Fibroblast of skin of back (primary cell): ENCODE measurements at places on chromosomes 4 and X.
A peak's percentile ranks its signal among the peaks of the same experiment; 100 is the strongest.

- peak; percentile 89 for DNase-seq
These were observed 85.0 kb downstream of the HPGD start for GRCh38 chr4:174437324-174437723.

DNA sequence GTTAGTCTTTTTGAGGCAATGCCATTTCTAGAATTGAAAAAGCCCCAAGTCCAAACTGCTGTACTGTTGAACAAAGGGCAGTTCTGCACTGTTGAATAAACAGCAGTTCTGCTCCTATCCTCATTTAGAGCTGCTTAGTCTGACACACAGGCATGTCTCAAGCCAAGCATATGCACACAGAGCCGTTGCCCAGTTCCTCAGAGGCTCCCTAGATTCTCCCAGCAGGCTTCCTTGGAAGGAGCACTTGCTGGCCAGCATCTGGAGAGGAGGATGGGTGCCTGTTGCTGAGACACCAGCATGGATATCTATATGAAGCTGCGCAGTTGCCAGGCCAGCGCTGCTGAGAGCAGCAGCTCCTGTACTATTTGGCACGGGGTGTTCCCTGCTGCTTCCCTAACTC, 138.3 kb upstream of the USP38 start:
- no peak for DNase-seq

- DNase-seq, result peak; percentile 35
These were observed 1180.8 kb upstream of the PABPC4L start for GRCh38 chr4:135382280-135382959.

- no peak for DNase-seq
These were observed 46.9 kb downstream of the ATP10D start for GRCh38 chr4:47531954-47532321.

- DNase-seq, result no peak
These were observed 42.9 kb upstream of the DDX60 start for GRCh38 chr4:168361365-168362024.

GRCh38 chrX:54810532-54810931, 3.0 kb downstream of the MAGED2 start:
- DNase-seq, result no peak

DNA sequence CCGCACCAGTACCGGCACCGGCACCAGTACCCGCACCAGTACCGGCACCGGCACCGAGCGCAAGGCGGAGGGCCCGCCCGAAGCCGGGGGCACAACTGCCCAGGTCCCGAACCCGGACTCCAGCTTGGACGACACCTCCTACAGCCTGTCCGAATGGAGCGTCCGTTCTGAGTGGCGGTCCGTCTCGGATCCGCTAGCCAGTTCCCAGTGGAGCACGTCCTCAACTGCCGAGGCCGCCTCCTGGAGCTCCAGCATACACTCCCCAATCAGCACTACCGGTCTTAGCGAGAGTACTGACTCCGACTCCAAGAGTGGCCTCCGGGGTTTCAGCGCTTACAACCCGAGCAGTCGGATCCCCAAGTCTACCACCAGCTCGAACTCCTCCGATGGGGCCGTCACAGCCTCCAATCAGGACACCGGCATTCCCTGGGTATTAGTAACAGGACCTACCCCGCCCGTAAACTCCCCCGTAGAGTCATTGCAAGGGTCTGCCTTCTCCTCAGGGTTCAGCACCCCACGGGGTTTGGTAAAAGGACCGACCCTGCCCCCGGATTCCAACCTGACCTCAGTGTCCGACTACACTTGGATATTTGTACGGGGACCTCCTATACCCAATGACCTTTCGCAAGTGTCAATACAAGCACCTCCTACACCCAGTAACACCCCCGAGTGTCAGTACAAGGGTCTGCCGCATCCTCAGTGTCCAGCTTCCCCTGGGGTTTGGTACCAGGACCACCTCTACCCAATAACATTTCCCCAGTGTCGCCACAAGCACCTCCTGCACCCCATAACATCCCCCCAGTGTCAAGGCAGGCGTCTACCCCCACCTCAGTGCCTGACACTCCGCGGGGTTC, 721 bp upstream of the MAOA start:
- peak; percentile 44 for DNase-seq

GRCh38 chr4:64715741-64716140, 306.5 kb upstream of the TECRL start:
- DNase-seq, result no peak

- peak; percentile 20 for DNase-seq
These were observed 269.9 kb upstream of the NRK start for GRCh38 chrX:105552395-105552794.

GRCh38 chr4:96593422-96593821, 753.5 kb downstream of the PDHA2 start:
- DNase-seq, result no peak

- no peak for DNase-seq
These were observed 115.5 kb upstream of the EDNRA start for GRCh38 chr4:147365396-147365795.

DNA sequence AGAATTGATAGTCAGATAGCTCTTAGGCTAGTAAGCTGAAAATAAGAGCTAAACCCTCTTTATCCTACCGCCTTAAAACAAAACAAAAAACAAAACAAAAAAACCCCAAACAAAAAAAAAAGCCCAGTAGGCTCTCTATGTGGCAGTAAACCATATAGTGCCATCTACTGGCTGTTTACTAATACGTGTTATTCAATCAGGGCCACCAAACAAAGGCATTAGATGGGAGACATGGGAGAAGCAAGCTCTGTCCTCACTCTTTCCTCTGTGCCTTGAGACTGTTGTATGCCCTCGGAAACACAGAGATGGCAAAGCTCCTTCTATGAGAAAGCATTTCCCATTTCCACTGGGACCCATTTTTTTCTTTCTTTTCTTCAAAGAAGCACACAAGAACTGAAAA, 148.8 kb upstream of the MID1 start:
- DNase-seq, result peak; percentile 32

DNA sequence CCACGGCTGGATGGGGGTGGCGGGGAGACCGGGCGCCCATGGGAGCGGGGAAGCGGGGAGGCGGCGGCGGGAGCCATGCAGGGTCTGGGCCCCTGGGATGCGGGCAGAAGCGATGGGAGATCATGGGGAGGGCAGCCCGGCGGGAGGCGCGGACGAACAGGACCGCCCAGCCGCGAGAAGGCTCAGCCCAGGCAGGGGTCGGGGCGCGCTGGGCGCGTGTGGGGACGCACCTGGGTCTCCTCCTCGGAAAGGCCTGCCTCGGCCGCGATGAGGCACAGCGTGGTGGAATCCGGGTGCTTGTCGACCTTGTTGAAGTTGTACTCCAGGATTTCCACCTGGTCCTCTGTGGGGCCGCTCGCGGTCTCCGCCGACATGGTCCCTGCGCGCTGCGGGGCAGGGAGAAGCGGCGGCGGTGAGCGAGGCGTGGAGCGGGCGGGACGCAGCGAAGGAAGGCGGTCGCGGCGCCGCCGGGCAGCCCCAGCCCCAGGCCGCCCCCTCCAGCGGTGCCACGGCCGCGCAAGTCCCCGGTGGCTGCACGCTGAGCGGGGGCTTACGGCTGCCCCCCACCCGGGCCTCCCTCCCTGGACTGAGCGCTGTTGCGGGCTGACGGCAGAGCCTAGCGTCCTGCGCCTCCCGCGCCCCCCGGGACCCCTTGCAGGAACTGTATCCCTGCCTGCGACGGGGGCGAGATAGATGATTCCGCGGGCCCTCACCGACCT, 25.3 kb downstream of the HOPX start:
- no peak for DNase-seq

DNA sequence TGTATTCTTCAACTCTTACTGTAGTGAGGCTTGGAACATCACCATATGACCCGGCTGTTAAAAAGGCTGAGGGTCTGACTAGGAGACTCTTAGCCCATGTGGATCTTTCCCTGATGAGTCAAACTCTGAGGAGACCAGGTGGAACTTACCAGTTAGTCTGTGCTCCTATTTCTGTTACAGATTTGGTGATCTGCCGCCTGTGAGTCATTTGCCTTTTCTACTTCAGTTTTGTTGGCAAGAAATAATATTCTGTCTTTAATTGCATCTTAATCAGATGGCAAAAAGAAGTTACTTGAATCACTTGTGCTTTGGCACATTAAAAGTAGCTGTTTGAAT, 48.4 kb downstream of the MTM1 start:
- DNase-seq, result no peak

- DNase-seq, result no peak
These were observed 146.6 kb upstream of the CPEB2 start for GRCh38 chr4:14855719-14856061.

GRCh38 chr4:37590016-37590415, 96.2 kb downstream of the RELL1 start:
- DNase-seq, result no peak

- DNase-seq, result no peak
These were observed 58.1 kb downstream of the NBDY start for GRCh38 chrX:56786889-56787733.

DNA sequence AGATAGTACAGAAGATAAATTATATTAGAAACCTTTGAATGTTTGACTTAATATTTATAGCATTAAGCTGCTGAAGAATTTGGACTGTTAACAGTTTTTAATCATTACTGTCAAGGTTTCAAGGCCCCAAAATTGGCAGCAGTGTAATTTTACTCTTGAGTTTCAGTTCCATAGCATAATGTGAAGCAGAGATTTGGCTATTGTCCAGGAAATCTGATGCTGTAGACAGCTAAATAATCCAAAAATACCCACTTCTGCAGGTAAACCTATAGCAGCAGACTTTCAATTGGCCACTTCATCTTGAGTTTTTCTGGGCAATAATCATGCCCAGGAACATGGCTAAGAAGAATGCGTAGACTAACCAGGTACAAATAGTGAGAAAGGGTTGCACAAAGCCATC, 85.0 kb downstream of the RCHY1 start:
- DNase-seq, result no peak

- DNase-seq, result no peak
These were observed 24.1 kb upstream of the OCIAD2 start for GRCh38 chr4:48930654-48931053.
